ENCODE measurements at places on chromosomes 12 and 14. TPM values are rescaled to one million over a fixed set of nuclear protein-coding genes. Genes with fewer than 3 reads are reported as not detected.

The LRTM2 gene
- total RNA-seq, result not detected

The ALDH1L2 gene
- 34.2 TPM for total RNA-seq

The CCNB1IP1 gene
- 83.3 TPM for total RNA-seq

The COX8C gene
- total RNA-seq, result not detected

The DEPDC4 gene
- 1.0 TPM for total RNA-seq

The NOVA1 gene
- not detected for total RNA-seq

The DNAI7 gene
- total RNA-seq, result under 0.01 TPM

The RFLNA gene
- total RNA-seq, result 0.34 TPM

The BMP4 gene
- total RNA-seq, result not detected

The NGB gene
- total RNA-seq, result not detected

The CCDC196 gene
- not detected for total RNA-seq

The JPH4 gene
- total RNA-seq, result not detected

The RASAL1 gene
- 1.8 TPM for total RNA-seq

The MMP17 gene
- total RNA-seq, result 9.9 TPM

The MIPOL1 gene
- total RNA-seq, result 9.9 TPM

The PPP2R3C gene
- 20.2 TPM for total RNA-seq

The GLI1 gene
- 0.14 TPM for total RNA-seq

The NCKAP5L gene
- 11.6 TPM for total RNA-seq

The SIX6 gene
- total RNA-seq, result not detected

The SYNDIG1L gene
- total RNA-seq, result 0.14 TPM

The CPNE8 gene
- total RNA-seq, result 8.9 TPM

The FOXN4 gene
- not detected for total RNA-seq

The AQP2 gene
- total RNA-seq, result not detected

The C12orf43 gene
- total RNA-seq, result 19.2 TPM

The CLEC9A gene
- total RNA-seq, result not detected

The DNAJC22 gene
- total RNA-seq, result not detected

The TMEM253 gene
- total RNA-seq, result under 0.01 TPM

The LTBP2 gene
- 11.6 TPM for total RNA-seq

The DPF3 gene
- total RNA-seq, result 0.07 TPM

The SDSL gene
- 9.6 TPM for total RNA-seq

The PRR4 gene
- not detected for total RNA-seq

The LBHD2 gene
- total RNA-seq, result not detected

The SRP54 gene
- 108 TPM for total RNA-seq

The KDM5A gene
- 47.8 TPM for total RNA-seq

The DUSP16 gene
- total RNA-seq, result 25.6 TPM

The CRACR2A gene
- 5.8 TPM for total RNA-seq

The FBLN5 gene
- 0.34 TPM for total RNA-seq

The CCND2 gene
- 249 TPM for total RNA-seq
